NCI-H1930 (cell line): ENCODE measurements at places on chromosomes 1 and 21.

- DNase-seq: no peak
Observed at GRCh38 chr1:33120436-33121231, 39.7 kb downstream of the AZIN2 start.

- DNase-seq: no peak
Observed at GRCh38 chr21:44291078-44291935, 5.6 kb downstream of the AIRE start.

DNA sequence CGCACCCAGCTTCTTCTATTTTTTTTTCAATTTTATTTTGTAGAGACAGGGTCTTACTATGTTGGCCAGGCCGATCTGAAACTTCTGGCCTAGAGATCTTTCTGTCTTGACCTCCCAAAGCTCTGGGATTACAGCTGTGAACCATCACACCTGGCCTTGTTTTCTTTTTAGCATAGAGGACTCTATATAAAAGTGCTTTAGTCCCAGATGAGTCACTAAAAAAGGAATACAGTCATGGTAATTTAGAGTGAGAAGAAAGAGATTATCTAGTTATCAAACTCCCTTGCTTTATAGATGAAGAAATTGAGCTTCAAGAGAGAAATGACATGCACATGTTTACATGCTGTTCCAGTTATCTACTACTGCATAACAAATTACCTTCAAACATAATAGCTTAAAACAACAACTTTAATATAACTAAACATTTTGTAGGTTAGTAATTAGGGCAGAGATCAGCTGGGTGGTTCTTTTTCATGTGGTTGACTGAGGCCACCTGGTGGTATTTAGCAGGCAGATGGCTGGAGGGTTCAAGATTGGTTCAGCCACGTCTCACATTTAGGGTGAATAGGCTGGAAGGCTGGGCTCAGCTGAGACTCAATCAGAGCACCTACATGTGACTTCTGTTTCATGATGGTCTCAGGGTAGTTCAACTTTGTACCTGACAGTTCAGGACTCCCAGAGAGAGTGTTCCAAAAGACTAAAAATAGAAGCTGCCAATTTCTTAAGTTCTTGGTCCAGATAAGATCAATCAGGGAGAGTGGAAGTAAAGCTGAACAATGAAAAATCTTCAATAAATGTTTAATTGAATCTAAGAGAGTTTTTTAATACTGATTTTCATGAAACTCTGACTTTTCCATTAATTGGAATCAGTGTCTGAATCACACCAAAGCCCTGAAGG is 16.9 kb upstream of the MTF2 start:
- no peak for DNase-seq

- DNase-seq: no peak
Observed at GRCh38 chr1:101781201-101781831, 215.4 kb downstream of the OLFM3 start.

GRCh38 chr1:196546272-196547111 is 61.7 kb downstream of the KCNT2 start:
- no peak for DNase-seq

- DNase-seq: no peak
Observed at GRCh38 chr1:157239936-157240335, 101.7 kb upstream of the ETV3 start.

GRCh38 chr1:8584316-8584715 is 233.1 kb downstream of the RERE start:
- DNase-seq: no peak

- DNase-seq: no peak
Observed at GRCh38 chr21:42382915-42383314, 12.9 kb downstream of the TMPRSS3 start.

- no peak for DNase-seq
Observed at GRCh38 chr1:197127246-197127912, 19.1 kb downstream of the ASPM start.

GRCh38 chr1:94522304-94522703 is 19.3 kb downstream of the F3 start:
- DNase-seq: no peak

- no peak for DNase-seq
Observed at GRCh38 chr1:41689558-41689981, 205.1 kb upstream of the EDN2 start.

- no peak for DNase-seq
Observed at GRCh38 chr1:15799928-15800835, 7.3 kb downstream of the UQCRHL start.

DNA sequence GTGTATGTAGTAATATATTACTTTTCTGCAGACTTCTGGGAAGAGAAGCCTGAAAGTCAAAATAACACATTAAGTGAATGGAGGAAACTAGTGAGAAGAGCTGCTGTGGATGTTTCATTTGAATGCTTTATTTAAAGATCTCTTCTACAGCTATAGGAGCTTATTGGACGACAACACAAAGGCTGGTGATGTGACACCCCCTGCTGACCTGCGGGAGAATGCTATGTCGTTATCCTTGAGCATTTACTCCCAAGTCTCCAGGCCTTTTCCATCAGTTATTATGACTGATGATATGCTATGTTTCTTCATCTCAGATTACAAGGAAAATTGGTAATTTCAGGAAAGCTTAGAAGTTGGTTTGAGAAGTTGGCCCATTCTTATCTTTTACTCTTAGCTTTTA is 22.3 kb upstream of the PLA2G4A start:
- no peak for DNase-seq
